NK-92 treated with Interleukin-12 subunit alpha and Interleukin-12 subunit beta, amount 100 ng/mL, for 24 hours (cell line): ENCODE measurements at places on chromosomes 6 and 20.

DNA sequence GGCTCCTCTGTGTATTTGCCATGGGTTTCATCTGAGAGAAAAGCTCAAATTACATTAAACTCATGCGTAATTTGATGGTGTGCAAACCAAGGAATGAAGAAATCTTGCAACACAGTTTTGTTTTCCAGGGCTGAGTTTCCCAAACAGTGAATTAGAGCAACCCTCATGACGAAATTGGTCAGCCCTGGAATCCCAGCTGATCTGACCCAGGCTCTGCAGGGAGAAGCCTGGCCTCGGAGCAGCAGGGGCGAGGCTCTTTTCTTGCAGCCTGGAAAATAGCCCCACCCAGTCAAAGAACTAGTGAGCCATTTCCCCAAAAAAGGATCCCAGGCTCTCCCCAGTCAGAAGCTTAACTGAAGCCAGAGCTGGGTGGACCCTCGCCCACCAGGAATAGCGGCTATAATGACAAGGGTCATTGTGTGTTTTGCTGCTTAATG lies 107.3 kb upstream of the SNX9 start:
- DNase-seq: no peak

DNA sequence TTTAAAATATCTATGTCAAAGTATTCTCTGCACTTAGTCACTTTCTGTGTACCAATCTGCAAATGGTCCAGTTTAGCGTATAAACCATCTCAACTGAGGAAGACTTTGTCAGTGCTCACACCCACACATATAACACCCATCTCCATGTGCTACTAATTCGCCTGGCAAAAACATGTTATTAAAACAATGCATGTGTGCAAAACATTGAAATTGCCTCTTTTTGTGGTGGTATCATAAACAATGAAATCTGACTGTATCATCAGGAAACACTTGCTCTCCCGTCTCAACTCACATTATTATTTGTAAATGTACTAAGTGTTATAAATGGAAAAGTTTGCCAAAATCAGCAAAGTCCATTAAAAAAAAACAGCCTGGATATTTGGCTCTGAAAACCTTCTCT lies 105.9 kb upstream of the FOXC1 start:
- no peak for DNase-seq

- peak; percentile 24 for DNase-seq
Observed at GRCh38 chr6:30787954-30788353, 43.6 kb upstream of the IER3 start.

DNA sequence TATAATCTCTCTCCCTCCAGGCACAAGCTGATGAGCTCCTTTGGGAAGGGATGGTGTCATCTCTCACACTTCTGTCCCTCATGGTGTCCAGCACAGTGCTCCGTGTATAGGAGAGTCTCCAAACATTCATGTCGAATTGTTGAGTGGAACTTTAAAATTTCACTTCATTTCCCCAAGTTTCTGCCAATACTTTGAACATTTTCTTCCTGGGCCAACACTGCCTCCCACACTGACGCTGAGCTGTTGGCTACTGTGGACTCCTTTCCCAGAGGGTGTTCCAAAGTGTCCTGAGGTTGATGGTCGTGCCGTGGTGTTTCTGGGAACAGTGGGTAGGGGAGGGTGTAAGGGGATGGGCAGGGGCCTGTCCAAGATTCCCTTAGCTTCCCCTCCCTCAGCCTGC lies 122.7 kb downstream of the TIAM2 start:
- DNase-seq: no peak

DNA sequence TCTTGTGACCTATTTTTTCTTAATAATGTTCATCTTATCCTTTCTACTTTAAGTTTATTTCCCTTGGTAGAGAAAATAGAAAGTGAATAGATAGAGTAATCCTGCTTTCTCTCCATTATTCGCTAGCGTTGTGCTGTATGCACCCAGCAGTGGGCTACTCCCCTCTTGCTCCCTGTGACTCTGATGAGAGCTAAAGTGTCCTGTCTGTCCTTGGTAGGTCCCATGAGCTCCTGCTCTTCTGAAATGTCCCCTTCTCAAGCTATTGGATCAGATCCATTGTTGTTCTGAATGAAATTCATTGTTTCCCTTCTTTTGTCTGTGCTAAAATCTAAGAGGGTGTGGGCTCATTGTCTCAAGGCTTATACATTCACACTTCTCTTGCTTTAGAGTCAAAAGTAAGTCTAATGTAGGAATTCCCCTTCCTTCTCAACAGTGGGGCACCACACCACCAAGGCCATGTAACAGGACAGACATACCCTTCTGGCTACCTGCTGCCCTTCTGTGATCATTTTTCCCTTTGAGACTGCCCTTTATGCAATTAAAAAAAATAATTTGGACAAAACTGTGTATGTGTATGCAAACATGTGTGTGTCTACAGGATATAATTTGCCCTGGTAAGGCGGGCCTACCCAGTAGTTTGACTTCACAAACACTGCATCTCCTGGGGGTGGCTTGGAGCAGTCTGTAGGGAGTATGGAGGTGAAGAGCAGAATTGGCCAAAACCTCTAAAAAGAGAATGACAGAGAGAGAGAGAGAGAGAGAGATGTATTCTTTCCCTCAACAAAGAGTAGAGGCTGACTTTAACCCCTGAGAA lies 167.0 kb upstream of the MYLIP start:
- no peak for DNase-seq

DNA sequence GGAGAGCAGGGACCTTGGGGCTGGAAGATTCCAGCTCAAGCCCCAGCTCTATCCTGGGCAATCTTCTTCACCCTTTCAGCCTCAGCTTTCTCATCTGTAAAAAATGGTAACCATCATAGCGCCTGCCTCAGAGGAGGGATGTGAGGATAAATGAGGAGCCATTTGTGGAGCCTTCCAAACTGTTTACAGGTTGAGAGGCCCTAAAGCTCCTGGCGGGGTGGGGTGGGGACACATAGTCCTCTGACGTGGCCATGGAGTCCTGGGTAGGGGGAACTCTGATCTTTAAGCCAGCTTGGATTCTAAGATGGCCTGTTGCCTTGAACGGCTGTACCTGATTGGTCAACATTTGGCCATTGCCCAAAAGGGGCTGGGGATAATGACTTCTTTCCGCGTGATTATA lies 111.1 kb downstream of the TOX2 start:
- DNase-seq: no peak

GRCh38 chr20:37526238-37526838 lies 1.3 kb downstream of the BLCAP start:
- DNase-seq: no peak

DNA sequence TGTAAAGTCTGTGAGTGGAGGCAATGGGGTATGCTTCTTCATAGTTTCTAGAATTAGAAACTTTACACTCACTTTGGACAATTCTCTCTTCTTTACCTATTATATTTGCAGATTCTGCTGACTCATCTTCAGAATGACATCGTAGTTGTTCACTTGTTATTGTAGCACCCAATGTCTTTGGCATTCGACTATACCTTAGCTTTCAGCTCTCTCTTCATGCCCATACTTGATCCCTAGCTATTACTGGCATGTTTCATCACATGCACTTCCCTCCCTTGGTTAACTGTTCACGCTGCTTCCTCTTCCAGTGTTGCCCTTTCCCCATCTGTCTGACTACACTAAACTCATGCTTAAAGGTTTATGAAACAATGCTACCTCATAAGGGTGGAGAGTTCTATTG lies 298.1 kb upstream of the TCF21 start:
- no peak for DNase-seq

- no peak for DNase-seq
Observed at GRCh38 chr6:139990026-139990686, 615.7 kb upstream of the CITED2 start.

DNA sequence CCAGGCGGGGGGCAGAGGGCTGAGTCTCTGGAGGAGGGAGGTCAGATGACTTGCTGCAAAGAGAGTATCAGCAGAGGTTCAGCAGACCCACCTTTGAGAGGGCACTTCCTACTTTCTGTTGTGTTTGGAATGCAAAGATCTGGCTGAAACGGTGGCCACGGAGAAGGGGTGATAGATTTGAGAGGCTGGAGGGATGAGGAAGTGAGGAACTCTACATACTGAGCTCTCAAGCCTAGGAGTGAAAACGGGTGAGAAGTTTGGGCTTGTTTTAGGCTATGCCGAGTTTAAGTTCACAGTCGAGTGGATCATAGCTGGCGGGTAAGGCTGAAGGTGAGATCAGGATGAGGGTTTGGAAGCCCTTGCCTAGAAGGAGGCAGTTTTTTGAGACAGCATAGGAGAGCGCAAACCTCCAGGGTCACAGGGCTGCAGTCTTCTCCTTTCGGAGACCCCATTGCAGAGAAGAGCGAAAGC lies 477 bp upstream of the ITPA start:
- no peak for DNase-seq

DNA sequence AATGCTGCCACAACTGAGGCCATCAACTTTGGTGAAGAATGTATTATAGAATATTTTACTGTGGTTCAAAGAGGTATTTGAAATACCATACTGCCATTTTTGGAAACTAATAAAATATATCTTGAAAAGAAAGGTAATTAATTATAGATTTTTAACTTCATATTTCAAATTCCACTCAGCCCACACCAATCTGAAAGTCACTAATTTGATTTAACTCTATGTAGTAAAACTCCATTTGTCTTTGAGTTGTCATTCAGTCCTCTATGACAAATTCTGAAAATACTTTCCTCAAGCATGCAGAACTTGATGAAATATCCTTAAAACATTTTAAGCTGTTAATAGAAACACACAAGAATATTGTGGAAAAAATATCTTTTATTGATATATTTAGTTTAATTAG lies 1196.7 kb upstream of the CITED2 start:
- no peak for DNase-seq

DNA sequence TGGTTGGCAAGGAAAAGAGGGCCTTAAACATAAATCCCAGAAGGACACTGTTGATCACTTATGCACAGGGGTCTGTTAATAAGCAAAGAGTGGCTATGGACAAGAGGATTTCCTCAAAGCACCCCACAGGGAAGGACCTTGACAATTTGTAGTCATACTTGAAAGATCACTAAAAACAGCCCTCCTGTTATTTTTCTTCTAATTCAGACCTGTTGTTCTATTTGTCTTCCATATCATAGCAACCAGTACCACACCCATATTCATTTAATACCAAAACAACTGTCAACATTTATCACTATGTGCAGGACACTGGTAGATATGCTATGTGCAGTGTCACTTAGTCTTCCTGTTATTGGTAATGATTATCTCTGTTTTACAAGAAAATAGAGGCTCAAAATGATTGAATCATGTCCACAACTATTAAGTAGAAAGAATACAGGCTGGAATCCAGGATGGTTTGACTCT lies 3.2 kb upstream of the DYNLRB1 start:
- no peak for DNase-seq

DNA sequence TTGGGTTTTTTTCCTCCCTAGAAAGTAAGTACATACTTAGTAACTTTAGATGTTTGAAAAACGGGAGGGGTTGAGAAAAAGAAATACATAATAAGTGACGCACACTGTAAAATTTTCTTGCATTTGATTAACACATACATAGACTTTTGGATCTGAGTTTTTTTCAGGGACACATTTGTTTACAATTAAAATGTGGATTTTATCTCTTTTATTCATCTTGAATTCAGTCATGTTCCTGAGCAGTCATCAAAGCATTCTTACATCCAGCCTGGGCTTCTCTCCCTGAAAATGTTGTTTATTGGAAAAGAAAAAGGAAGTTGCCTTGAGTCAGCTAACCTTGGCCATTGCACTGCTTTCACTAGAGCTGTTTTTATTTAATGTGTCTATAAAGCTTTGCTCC lies 8.7 kb upstream of the RPP40 start:
- DNase-seq: no peak

GRCh38 chr6:134347885-134348805 lies 30.2 kb upstream of the SGK1 start:
- DNase-seq: no peak

GRCh38 chr6:63245909-63246308 lies 34.6 kb downstream of the FKBP1C start:
- no peak for DNase-seq

DNA sequence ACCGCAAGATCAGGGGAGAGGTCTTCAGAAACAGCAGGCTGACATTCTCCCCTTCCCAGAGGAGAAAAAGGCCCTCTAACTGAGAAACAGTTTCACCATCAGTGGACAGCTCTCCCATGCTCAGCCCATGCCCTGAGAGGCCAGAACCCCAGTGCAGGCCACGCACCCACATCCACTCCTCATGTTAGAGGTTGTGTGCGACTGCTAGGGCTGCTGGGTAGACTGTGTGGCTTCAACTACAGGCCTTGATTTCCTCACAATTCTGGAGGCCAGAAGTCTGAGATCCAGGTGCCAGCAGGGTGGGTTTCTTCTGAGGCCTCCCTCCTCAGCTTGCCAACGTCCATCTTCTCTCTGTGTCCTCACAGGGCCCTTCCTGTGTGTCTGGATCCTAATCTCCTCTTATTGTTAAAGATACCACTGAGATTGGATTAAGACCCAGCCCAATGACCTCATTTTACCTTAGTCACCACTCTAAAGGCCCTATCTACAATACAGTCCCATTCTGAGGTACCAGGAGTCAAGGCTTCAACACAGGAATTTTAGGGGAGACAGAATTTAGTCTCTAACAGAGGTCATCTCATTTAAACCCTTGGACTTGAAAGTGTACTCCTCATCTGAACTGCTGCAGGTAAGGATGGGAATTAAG lies 67.7 kb upstream of the CD93 start:
- DNase-seq: no peak

DNA sequence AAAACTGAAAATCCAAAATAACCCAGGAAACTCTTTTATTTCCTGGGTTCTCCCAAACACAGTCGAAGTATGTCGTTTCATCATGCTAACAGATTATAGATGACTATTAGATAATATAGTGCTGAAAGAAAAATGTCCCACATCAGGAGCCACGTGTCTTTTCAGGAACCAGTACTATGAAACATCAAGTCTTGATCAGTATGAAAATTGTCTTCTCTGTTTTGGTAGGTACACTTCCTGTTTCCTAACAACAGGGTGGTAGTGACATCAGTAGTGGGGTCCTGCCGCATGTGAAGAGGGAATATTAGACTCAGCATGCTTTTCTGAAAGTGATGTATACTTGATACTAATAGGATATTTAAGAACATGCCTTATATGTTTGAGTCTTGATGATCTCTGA lies 136.7 kb downstream of the HIVEP1 start:
- DNase-seq: no peak

DNA sequence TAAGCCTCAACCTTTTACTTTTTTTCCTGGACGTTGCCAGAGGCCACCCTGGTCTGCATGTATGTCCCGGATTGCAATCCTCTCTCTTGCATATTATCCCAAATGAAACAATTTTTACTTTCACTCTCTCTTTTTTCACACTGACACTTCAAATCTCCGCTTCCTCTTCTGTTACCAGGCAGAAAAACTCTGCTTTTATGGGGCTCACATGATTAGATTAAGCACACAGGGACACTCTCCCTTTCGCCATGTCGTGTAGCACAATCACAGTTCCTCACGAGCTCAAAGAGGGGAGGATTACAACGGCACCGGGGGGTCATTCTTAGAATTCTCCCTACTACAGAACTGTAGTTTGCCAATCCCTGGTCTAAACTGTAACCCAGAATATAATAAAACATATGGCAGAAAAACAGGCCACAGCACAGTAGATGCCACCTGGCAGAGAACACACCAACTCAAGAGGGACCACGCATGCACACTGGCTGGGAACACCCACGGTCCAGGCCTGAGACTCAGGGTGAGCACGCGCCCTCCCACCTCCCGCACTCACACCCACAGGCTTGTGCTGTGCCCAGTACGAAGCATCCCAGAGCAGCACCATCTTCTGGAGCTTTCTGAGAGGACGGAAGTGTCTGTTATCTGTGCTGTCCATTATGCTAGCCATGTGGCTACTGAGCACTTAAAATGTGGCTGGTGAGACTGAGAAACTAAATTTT lies 288.7 kb downstream of the KIF16B start:
- DNase-seq: no peak
